Smooth muscle cell of the brain vasculature (primary cell): ENCODE measurements at places on chromosomes 12 and 14.

GRCh38 chr12:73906757-73907156, 630.9 kb upstream of the ATXN7L3B start:
- no peak for DNase-seq

GRCh38 chr14:70186900-70187451, 1.8 kb downstream of the SLC8A3 start:
- no peak for DNase-seq

DNA sequence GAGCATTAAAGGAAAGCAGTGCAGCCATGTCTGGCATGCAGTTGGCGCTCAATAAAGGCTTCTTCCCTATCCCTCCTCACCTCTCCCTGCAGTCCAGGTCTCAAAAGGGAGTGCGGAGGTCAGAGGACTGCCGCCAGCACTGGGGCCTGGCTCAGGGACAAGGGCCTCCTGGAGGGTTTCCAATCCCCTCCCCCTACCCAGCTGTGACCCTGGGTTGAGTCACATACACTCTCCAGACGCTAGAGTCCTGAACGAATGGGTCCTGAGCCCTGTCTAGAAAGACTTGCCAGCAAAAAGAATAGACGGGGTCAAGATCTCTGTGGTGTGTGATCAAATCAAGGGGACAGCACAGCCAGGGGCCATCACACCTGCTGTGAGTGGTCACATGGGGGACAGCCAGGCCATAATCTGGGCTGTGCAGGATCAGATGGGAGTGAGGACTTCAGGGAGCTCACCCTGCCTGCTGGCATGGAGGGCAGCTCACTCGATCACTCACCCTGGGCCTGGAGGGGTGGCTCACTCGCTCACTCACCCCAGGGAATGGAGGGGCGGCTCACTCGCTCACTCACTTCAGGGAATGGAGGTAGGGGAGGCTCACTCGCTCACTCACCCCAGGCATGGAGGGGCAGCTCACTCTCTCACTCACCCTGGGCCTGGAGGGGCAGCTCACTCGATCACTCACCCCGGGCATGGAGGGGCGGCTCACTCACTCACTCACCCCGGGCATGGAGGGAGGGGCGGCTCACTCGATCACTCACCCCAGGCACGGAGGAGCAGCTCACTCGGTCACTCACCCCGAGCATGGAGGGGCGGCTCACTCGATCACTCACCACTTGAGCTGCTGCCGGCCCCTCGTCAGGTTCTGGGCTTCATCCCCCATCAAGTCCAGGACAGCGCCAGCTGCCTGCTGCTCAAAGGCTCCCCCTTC, 12.8 kb downstream of the CFAP73 start:
- no peak for DNase-seq

GRCh38 chr12:16218234-16218633, 59.3 kb downstream of the SLC15A5 start:
- DNase-seq = no peak

DNA sequence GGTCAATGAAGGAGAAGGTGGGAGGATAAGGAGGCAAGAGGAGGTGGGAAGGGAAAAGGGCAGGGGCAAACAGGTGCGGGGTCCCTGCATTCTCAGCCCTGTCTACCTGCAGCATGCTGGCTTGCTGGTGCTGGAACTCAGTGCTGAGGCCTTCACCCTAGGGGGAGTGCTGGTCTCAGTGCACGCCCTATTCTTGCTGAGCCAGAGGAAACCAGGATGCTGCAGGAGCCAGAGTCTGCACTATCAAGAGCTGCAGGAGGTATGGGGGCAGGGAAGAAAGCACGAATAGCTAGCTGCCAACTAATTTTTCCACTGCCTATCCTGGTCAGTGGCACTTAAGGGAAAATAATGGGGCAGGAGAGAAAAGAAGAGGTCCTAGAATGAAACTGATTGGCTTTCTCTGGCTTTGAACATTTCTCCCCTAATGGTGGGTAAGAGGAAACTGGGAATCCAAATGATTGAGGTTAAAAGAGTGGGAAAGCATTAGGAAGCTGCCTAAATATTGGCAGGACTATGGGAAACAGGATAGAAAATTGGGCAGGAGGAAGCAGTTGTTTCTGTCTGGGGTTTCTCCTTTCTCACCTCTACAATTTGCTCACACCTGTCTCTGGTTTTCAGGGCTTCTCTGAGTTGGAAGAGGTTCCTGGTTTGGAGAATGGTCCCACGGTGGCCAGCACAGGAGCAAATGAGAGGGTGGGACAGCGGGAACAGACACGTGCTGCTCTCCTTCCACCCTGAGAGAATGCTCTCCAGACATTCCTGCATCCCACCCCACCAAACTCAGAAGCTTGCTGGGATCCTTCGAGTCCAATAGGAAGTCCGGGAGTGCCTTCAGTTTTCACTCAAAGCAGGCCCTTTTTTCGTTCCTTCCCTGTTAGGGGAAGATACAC, 1.9 kb downstream of the TMEM253 start:
- no peak for DNase-seq
